ENCODE measurements at places on chromosomes 2 and 18. TPM values are rescaled to one million over a fixed set of nuclear protein-coding genes. Genes with fewer than 3 reads are reported as not detected.

DNA sequence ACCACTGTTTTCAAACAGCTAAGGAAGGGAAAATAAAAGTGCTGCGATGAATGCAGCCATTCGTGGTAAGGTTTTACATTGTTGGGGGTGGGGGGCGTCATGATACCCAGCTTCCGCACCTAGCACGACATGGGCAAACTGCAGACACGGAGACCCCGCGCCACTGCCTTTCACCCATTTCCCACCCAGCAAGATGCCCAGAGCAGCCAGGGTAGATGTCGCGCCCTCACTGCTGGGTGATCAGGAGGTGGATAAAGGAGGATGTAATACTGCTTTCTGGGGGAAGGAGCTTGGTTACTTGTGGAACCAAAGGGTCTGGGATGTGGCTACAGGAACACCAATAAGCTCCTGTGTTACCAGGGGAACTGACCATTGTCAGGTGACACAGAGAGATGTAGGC lies 138.4 kb downstream of the ZNF516 start:
- DNase-seq: no peak
- peaks cover 16% of the 10 kb centered on the region for H3K4me1 ChIP-seq
- no peaks in the 10 kb centered on the region for H3K27me3 ChIP-seq
- no peak overlapping the region for H3K4me3 ChIP-seq

DNA sequence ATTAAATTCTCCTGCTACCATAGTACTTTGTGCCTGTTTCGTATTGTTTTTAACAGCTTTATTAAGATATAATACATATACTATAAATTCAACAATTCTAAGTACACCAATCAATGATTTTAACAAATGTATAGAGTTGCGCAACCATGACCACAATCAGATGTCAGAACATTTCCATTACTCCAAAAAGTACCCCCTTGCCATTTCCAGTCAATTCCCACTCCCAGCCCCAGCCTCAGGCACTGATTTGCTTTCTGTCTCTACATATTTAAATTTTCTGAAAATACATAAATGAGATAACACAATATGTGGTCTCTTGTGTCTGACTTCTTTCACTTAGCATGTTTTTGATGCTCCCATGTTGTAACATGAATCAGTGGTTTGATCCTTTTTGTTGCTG lies 193.9 kb downstream of the FIGN start:
- H3K36me3 ChIP-seq: no peaks in the 10 kb centered on the region
- H3K27ac ChIP-seq: no peak overlapping the region
- DNase-seq: peak; percentile 59
- H3K27me3 ChIP-seq: no peaks in the 10 kb centered on the region
- no peaks in the 10 kb centered on the region for H3K4me1 ChIP-seq

DNA sequence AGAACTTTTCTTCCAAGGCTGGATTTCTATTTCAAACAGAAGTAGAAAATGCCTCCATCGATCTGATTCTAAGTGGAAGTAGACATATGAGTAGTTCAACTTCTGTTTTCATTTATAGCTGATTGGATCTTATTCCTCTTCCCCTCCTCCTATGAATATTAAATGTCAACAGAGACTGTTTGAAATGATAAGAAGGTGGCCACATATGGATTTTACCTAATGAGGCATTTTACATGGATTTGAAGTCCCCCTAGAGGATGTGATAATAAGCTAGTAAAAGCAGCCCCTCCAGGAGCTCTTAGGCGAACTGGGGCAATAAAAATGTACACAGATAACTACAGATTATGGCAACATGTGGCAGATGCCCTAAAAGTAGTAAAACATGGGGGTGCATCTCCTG lies 71.0 kb downstream of the UPP2 start:
- H3K4me1 ChIP-seq: no peaks in the 10 kb centered on the region
- H3K27ac ChIP-seq: no peak overlapping the region
- no peak for DNase-seq
- no peak overlapping the region for H3K4me3 ChIP-seq

GRCh38 chr2:1224901-1225300 lies 188.4 kb upstream of the TPO start:
- H3K4me1 ChIP-seq: peaks cover 9% of the 10 kb centered on the region
- H3K4me3 ChIP-seq: no peak overlapping the region

DNA sequence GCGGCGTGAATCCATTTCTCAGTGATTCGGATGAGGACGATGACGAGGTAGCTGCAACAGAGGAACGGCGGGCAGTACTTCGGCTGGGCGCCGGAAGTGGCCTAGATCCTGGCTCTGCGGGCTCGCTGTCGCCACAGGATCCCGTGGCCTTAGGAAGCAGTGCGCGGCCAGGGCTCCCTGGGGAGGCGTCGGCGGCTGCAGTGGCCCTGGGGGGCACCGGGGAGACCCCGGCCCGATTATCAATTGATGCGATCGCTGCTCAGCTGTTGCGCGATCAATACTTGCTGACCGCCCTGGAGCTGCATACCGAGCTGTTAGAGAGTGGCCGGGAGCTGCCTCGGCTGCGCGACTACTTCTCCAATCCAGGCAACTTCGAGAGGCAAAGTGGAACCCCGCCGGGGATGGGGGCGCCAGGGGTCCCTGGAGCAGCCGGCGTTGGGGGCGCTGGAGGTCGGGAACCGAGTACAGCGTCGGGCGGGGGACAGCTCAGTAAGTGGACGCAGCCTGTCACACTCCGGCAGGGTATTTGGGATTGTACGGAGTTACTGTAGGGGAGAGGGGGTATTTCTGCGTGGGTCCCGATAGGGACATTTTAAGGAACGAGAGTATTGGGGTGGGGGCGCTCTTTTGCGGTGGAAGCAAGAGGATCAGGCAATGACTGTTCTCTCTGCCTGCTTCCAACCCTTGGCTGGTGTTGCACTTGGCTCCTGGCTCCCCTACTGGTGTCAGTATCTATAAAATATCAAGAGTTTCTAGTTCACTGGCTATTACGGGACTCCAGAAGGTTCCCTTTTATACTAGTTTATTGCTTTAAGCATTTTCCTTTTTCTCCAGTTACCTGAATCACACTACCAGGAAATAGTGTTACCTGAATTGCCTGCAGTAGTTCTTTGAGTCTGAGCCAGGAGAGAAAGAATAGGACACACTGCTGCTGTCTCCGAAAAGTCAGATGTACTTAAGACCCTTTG lies 772 bp downstream of the RELCH start:
- H3K4me3 ChIP-seq: peak overlapping the region; percentile 99
- peak overlapping the region; percentile 74 for H3K27ac ChIP-seq
- H3K4me1 ChIP-seq: peaks cover 21% of the 10 kb centered on the region

DNA sequence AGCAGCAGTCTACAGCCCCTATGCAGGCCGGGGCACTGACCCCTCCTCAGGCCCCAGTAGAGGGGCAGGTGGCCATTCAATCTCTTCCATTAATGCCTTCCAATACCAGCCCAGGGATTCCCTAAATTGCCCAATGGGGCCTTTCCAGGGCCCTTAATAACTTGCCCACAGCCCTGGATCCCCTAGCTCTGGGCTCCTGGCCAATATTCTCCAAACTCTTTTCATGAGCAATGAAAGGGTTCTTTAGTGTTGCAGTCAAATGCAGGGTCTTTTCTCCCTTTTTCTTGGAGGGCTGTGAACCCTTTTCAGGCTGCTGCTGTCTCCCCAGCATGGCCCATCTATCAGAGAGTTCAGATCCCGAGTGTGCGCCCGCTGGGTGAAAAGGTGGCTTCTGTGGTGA lies 41.3 kb upstream of the SLC1A4 start:
- H3K4me1 ChIP-seq: peaks cover 7% of the 10 kb centered on the region
- H3K4me3 ChIP-seq: no peak overlapping the region
- H3K36me3 ChIP-seq: no peaks in the 10 kb centered on the region
- DNase-seq: no peak
- no peak overlapping the region for H3K27ac ChIP-seq

DNA sequence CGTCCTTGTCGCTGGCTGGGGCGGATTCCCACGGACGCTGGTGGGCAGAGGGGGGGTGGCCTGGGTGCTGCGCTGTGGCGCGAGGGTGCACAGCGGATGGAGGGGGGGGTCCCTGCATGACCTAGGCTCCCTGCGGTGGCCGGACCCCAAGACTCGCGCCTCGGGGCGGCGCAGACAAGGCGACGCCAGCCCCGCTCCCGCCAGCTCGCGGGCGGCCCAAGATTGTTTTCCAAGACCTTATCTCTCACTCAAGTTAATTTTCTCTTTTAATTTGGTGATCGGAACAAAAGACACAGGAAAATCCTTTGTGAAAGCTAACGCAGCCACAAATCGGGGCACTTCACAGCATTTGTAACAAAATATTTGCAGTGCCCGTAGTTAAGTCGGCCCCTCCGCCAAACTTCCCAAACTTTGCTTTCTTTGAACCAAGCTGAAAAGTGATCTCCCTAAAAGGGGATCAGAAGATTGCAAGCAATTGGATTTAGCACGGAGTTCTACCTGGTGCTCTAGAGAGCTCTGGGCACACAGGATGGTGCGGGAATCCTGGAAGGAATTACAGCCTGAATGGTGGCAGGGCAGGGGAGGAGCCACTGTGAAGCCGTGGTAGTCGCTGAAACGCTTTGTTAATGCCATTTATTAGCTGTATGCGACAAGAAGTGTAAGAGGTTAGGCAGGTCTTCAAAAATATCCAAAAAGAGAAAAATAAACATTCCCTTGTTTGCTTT lies 4.8 kb upstream of the ID2 start:
- H3K4me3 ChIP-seq: peak overlapping the region; percentile 81
- peaks cover 38% of the 10 kb centered on the region for H3K4me1 ChIP-seq
- no peaks in the 10 kb centered on the region for H3K36me3 ChIP-seq
- no peak for DNase-seq

DNA sequence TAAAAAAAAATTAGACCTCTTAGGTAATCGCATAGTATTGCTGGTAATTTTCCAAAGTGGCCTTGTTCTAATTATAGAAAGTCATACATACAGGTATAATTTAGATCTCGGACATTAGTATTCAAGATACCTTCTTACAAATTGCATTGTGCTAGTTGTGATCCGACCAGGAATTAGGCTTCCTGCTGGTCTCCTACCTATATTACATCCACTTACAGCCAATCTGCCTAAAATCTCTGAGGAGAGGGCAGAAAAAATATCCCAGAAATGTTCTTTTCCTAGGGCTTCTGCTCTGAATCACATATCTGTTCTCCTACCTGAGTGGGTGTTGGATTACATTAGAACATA lies 314.7 kb upstream of the GULP1 start:
- no peaks in the 10 kb centered on the region for H3K36me3 ChIP-seq
- no peaks in the 10 kb centered on the region for H3K27me3 ChIP-seq
- no peak for DNase-seq

DNA sequence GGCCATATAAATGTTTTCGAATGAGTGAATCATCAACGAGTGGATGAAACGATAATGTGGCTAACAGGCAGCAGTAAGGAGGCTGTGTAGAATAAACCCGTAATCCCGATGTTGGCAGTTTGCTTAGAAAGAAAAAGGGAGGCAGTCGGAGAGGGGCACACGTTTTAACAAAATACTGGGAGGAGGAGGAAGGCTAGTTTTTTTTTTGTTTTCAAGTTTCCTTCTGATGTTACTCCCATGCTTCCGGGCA lies 476 bp upstream of the MSH2 start:
- peak overlapping the region; percentile 55 for H3K27ac ChIP-seq
- peaks cover 13% of the 10 kb centered on the region for H3K4me1 ChIP-seq
- H3K36me3 ChIP-seq: no peaks in the 10 kb centered on the region
- H3K4me3 ChIP-seq: peak overlapping the region; percentile 86

- peaks cover 15% of the 10 kb centered on the region for H3K4me1 ChIP-seq
- H3K27ac ChIP-seq: no peak overlapping the region
- H3K27me3 ChIP-seq: no peaks in the 10 kb centered on the region
- no peak for DNase-seq
- H3K36me3 ChIP-seq: no peaks in the 10 kb centered on the region
These were observed 58.2 kb downstream of the PMAIP1 start for GRCh38 chr18:59957957-59958356.

- no peaks in the 10 kb centered on the region for H3K4me1 ChIP-seq
- DNase-seq: peak; percentile 36
- H3K27ac ChIP-seq: no peak overlapping the region
- no peaks in the 10 kb centered on the region for H3K27me3 ChIP-seq
- H3K4me3 ChIP-seq: no peak overlapping the region
These were observed 27.3 kb downstream of the PDIA6 start for GRCh38 chr2:10785260-10785659.

DNA sequence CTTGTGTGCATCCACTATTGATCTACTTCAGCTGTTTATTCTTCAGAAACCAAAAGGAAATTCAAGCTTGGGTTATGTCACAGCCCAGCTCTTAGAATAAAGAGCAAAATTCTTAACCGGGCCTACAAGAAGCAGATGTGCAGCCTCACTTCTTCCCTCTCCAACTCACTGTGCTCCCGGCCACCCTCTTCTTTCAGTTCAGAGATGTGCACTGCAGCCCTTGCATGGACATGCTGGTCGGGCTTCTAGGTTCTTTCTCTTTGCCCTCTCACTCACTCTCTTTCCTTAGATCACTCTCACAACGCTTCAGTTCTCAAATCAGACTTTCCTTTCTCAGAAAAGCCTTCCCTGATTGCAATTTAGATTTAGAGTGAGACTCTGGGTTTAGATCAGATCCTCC lies 104.1 kb downstream of the CHN1 start:
- no peaks in the 10 kb centered on the region for H3K27me3 ChIP-seq
- no peaks in the 10 kb centered on the region for H3K4me1 ChIP-seq
- no peak overlapping the region for H3K27ac ChIP-seq
- DNase-seq: peak; percentile 38
- no peaks in the 10 kb centered on the region for H3K36me3 ChIP-seq
- H3K4me3 ChIP-seq: peak overlapping the region; percentile 46

DNA sequence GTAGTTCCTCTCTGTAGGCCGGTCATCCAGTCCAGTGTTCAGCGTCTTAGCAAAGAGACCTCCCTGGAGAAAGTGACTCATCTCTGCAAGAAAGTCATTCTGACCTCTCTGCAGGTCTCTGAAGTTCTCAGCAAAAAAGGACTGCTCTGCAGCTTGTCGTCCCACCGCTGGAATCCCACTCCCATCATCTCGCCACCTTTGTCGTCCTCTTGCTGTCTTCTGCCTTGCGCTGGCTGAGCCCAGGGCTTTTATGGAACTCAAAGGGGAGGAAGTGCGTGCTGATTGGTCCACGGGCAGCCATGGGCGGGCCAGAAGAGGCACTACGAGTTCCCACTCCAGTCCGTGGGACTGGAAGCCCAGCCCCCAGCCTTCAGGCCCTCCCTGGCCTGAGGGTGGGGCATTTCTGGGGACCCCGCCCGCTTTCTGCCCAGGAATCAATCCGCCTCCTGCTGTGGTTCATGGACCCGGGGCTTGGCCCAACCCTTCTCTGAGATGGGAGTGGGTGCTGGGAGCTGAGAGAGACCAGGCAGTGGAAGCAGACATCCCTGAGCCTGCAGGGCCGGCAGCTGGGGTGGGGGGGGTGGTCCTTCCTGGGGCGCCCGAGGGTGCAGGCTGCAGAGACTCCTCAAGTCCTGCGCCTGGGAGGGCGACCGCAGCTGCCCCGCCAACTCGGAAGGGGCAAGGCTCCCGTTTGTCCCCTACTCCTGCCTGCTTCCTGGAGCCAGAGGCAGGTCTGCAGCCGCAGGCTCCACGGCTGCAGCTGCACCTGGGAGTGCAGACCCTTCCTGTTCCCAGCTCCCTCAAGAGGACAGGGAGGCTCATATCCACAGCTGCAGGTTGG lies 660.7 kb upstream of the RAB6C start:
- no peak overlapping the region for H3K27ac ChIP-seq
- H3K36me3 ChIP-seq: no peaks in the 10 kb centered on the region
- no peak overlapping the region for H3K4me3 ChIP-seq
- no peaks in the 10 kb centered on the region for H3K27me3 ChIP-seq
- DNase-seq: no peak

Gene REG3G
- total RNA-seq: not detected

Gene SKOR2
- not detected for total RNA-seq

Gene SCN9A
- 1.8 TPM for total RNA-seq

Gene FIGN
- 2.5 TPM for total RNA-seq

Gene SEMA4C
- 29.7 TPM for total RNA-seq

Gene TXNDC2
- total RNA-seq: 0.36 TPM

Gene REG3A
- total RNA-seq: not detected

Gene POTEJ
- total RNA-seq: not detected

Gene POTEC
- 0.36 TPM for total RNA-seq

Gene RBM45
- total RNA-seq: 19.9 TPM

Gene DUSP19
- total RNA-seq: 2.4 TPM

Gene TMEM163
- under 0.01 TPM for total RNA-seq

Gene HNMT
- 100 TPM for total RNA-seq

Measured in osteoblast (primary cell).